ENCODE measurements at places on chromosomes 3 and 15. TPM values are rescaled to one million over a fixed set of nuclear protein-coding genes. Genes with fewer than 3 reads are reported as not detected.
A peak's percentile ranks its signal among the peaks of the same experiment; 100 is the strongest.

DNA sequence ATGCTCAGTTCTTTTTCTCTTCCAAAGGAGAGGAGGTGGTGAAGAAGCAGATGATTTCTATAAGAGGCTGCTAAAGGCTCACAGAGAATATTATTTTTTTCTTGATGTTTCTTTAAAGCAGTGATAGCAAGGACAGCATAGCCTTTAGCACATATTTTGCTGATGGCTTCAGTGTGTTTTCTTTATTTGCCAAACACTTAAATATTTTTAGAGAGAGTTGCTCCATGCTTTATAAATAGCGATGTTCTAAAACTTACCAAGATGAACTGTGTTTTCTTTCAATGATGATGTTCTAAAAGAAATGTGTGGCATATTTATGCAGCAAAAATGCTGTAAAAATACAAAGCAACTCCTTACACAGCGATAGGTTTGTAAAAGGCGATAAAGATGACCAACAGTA lies 11.8 kb upstream of the KCNAB1 start:
- DNase-seq, result no peak

- DNase-seq, result no peak
These were observed 32.8 kb upstream of the MFSD1 start for GRCh38 chr3:158768881-158769543.

DNA sequence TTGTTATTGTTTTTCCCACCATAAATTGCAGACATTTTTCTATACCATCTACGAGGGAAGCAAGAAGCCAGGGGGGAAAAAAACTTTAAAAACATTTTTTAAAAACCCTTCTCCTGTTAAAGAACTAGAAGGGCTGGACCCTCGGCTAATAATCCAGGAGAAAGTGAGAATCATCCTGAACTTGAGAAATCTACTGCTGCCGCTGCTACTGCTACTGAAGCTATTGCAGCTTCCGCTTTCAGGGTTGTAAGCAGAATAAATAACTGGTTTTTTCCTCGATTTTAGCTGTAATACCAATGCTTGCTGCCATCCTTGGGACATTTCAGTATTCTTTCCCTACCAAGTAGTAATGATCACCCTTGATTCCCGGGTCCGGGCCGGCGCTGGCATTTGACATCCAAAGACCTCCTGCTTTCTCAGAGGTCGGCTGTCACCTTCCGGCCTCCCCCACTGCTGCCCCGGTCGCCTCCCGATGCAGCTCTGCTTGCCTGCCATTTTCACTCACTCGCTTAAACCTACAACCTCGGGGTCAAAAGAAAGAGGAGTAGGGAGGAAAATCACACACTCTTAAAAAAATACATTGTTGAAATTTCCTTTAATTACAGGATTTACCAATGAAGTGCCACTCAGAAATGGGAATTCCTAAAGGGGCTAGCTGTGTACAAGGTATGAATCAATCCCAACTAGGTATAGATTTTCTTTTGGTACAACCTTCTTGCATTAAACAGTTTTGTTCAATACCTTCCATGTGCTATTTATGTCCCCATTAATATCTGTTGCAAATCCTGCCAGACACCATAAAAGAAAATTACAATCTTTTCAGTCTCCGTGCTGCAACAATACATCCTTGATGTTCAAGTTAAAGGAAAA lies 674 bp upstream of the MECOM start:
- no peak for DNase-seq

DNA sequence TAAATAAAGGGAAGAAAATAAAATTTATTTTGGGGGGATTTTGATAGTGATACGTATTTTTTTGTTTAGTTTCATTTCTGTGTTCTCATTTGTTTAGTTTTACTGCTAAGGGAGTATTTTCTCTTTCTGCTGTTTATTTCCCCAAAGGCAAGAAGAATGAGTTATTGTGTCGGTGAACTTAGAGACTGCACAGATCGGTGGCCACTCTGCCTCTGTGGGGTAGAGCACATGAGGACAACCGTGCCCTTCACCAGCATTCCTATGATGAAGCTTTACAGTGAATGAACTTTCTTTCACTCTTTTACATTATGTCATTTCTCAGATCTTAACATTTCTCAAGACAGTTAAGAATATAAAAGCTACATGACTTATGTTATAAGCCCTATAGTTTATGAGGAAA lies 214.4 kb downstream of the OCA2 start:
- DNase-seq, result no peak

- DNase-seq, result no peak
These were observed 205.9 kb upstream of the CDIN1 start for GRCh38 chr15:36373550-36373949.

- no peak for DNase-seq
These were observed 61.9 kb upstream of the STXBP5L start for GRCh38 chr3:120846073-120846472.

- no peak for DNase-seq
These were observed 53.7 kb upstream of the CTSH start for GRCh38 chr15:78998526-78998925.

DNA sequence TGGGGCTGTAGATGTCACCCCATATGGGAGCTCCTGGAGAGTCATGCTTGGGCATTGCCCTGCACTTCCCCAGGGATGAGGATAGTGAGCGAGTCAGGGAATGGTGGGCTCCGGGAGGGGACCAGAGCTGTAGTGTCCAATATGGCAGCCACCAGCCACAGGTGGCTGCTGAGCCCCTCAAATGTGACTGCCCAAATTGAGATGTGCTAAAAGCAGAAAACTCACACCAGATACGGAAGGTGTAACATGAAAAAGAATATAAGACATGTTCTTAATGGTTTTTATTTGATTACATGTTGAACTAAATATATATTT lies 31.7 kb downstream of the GRIP2 start:
- no peak for DNase-seq

DNA sequence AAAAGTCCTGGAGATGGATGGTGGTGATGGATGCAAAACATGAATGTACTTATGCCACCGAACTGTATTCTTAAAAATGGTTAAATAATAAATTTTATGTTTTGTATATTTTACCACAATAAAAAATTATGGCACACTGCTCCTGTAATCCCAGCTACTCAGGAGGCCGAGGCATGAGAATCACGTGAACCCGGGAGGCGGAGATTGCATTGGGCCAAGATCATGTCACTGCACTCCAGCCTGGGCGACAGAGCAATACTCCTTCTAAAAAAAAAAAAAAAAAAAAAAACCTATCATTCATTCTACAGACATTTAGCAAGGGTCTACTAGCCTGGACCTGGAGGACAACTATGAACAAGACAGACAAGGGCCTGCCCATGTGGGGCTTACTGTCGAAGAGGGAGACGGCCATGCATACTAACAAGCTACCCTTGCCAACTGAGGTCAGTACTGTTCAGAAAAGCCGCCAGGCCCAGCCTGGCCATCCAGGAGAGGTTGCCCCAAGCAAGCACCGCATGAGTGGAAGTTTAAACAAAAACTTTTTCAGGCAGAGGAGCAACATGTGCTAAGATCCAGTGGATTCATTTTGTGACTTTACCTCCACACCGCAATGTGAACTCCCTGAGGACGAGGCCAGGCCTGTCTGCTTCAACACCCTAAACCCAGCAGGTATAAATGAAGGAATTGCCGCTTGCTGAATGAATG lies 2.8 kb upstream of the NEK4 start:
- no peak for DNase-seq

- no peak for DNase-seq
These were observed 3.1 kb downstream of the KAT2B start for GRCh38 chr3:20043396-20043795.

GRCh38 chr15:66743703-66744536 lies 41.9 kb downstream of the SMAD6 start:
- no peak for DNase-seq

DNA sequence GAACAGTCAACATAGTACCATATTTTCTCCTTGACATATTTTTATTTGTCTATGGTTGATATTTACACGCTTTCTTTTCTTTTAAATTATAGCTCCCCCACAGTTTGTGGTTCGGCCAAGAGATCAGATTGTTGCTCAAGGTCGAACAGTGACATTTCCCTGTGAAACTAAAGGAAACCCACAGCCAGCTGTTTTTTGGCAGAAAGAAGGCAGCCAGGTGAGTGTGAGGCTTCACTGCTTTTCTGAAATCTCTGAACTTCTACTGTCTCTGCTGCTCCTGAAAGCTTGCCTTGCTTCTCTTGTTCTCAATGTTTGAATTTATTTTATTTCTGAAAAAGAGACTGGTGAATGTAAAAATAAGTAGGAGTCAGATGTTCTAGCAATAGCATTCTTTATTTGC lies 506.3 kb downstream of the ROBO2 start:
- DNase-seq, result no peak

GRCh38 chr3:160804762-160805161 lies 48.7 kb downstream of the PPM1L start:
- no peak for DNase-seq

GRCh38 chr3:177199206-177199760 lies 2.0 kb upstream of the TBL1XR1 start:
- no peak for DNase-seq

GRCh38 chr3:14791343-14791945 lies 27.3 kb upstream of the FGD5 start:
- DNase-seq, result peak; percentile 68

Gene TMCO5A
- total RNA-seq, result not detected

Gene SMCO1
- not detected for total RNA-seq

Gene TIMP4
- total RNA-seq, result 0.75 TPM

Gene TJP1
- total RNA-seq, result 90.6 TPM

Gene CELF6
- total RNA-seq, result 1.1 TPM

Gene GOLGA8G
- not detected for total RNA-seq

Gene ERC2
- total RNA-seq, result 12.2 TPM

All from neural crest cell (in vitro differentiated cells).